ENCODE measurements at places on chromosomes 13 and 19.

- no peak for DNase-seq
- H3K27ac ChIP-seq: no peak overlapping the region
- no peak overlapping the region for H3K4me3 ChIP-seq
- no peaks in the 10 kb centered on the region for H3K36me3 ChIP-seq
- H3K4me1 ChIP-seq: no peaks in the 10 kb centered on the region
Measured at GRCh38 chr13:33174491-33174890, 111.1 kb downstream of the STARD13 start.

DNA sequence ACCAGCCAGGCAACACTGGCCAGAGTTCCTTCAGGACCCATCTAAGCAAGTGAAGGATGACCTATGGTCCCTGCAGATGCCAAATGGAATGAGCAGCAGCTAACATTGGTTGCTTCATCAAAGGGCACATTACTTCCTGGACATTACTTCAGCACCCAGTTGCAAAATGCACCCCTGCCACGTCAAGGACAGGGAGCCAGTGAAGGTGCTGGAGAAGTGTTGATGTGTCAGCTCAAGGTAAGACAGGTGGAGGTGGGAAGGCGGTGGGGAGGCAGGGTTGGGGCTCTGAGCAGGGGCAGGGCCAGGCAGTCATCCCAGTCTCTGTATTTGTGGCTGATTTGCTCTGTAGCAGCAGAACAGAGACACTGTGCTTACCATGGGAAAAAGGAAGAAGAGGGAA, 14.6 kb downstream of the CSNK1A1L start:
- no peaks in the 10 kb centered on the region for H3K36me3 ChIP-seq
- no peak overlapping the region for H3K4me3 ChIP-seq
- no peaks in the 10 kb centered on the region for H3K4me1 ChIP-seq
- no peak overlapping the region for H3K27ac ChIP-seq
- H3K27me3 ChIP-seq: no peaks in the 10 kb centered on the region

GRCh38 chr13:103878891-103879605, 812.8 kb upstream of the SLC10A2 start:
- no peak for DNase-seq
- no peaks in the 10 kb centered on the region for H3K36me3 ChIP-seq
- H3K27ac ChIP-seq: no peak overlapping the region

DNA sequence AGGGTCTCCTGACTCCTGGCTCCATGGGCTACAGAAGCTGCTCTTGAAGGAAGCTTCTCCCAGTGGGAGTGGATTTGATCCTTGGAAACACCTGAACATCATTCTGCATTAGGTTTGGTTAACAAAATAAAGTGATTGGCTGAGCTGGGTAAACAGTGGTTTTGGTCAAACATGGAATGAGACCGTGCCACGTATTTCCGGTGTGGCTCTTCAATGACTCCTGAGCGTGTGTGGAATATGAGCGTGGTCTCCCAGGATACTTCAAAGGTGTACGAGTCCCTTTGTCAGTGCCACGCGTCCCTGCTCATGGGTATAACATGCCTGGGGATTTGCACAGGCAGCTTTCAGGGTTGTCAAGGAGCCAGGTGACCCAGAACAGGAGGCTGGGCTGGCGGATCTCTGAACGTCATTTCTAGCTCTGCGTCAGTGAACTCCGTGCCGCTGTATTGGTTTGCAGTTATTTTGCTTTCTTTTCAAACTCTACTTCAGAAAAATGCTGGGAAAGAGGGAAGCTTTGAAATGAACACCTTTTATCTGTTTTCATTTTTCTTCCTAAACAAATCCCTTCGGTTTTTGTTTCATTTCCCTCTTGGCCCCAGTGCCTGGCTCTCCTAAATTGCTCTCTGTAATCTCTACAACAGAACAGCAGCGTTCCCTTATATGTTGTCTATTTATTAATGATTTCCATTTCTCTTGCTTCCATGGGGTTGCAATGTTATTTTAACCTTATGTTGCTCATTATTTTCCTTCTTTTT, 26.3 kb upstream of the GJB6 start:
- H3K4me1 ChIP-seq: no peaks in the 10 kb centered on the region
- H3K27me3 ChIP-seq: no peaks in the 10 kb centered on the region
- peak overlapping the region; percentile 41 for H3K4me3 ChIP-seq
- H3K36me3 ChIP-seq: no peaks in the 10 kb centered on the region
- no peak for DNase-seq
- no peak overlapping the region for H3K27ac ChIP-seq

GRCh38 chr19:35330475-35330874, 1.5 kb downstream of the CD22 start:
- H3K36me3 ChIP-seq: no peaks in the 10 kb centered on the region
- DNase-seq: no peak
- H3K27ac ChIP-seq: no peak overlapping the region
- no peaks in the 10 kb centered on the region for H3K4me1 ChIP-seq
- no peak overlapping the region for H3K4me3 ChIP-seq

DNA sequence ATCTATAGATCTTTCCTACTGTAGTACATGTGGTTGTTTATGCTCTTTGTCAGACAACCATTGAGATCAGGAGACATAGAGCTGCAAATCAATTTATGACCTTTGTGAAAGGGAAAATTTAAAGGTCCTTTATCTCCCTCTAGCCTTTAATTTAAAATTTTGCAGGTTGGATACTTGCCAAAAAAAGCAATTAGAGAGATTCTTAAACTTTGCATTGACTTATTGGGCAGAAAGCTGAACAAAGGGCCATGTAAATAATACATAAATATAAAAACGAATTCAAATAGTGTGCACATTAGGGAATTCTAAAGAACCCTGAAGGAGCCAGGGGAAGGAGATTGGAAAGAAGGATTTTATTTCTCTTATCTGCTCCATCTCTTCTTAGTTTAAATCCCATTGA, 22.0 kb upstream of the RB1 start:
- DNase-seq: no peak
- H3K27me3 ChIP-seq: no peaks in the 10 kb centered on the region
- H3K27ac ChIP-seq: no peak overlapping the region
- no peak overlapping the region for H3K4me3 ChIP-seq
- no peaks in the 10 kb centered on the region for H3K4me1 ChIP-seq

GRCh38 chr13:34756136-34756535, 185.9 kb upstream of the NBEA start:
- DNase-seq: no peak
- no peak overlapping the region for H3K4me3 ChIP-seq
- H3K36me3 ChIP-seq: no peaks in the 10 kb centered on the region
- no peak overlapping the region for H3K27ac ChIP-seq
- no peaks in the 10 kb centered on the region for H3K27me3 ChIP-seq
- no peaks in the 10 kb centered on the region for H3K4me1 ChIP-seq

DNA sequence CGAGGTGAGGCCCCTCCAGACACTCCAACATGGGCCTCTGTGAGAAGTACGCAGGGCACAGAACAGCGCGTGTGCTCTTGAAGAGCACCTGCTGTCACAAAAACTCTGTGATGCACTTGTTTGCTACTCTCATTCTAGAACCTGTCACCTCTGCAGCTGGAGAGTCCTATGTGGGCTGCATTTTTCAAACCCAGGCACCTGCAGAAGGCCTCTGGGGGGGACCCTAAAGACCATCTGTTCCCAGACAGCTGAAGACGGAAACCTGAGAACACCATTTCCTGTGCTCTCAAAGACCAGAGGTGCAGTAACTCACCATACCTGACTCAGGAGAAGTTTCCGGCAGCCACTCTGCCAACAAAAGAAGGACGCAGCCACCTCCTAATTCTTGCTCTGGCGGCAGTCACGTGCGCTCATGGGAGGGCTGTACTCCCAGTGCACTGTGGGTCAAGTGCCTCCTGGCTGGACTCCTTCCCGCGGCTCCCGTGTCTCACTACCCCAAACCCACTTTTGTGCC, 28.1 kb downstream of the RANBP3 start:
- no peaks in the 10 kb centered on the region for H3K36me3 ChIP-seq
- peaks cover 9% of the 10 kb centered on the region for H3K4me1 ChIP-seq
- H3K27me3 ChIP-seq: no peaks in the 10 kb centered on the region
- DNase-seq: no peak

DNA sequence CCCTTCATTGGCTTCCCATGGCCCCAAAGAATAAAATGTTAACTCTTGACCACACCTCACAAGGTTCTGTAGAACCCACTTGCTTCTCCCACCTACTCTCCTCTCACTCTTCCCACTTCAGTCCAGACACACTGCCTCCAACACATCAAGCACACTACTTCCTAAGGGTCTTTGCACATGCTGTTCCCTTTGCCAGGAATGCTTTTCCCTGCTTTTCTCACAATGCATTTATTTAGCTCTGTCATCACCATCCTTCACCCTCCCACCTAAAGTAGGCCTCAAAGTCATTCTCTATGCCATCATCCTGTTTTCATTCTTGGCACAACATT, 7.9 kb downstream of the IFNL1 start:
- peaks cover 16% of the 10 kb centered on the region for H3K27me3 ChIP-seq
- H3K4me1 ChIP-seq: peaks cover 9% of the 10 kb centered on the region
- no peak for DNase-seq
- H3K27ac ChIP-seq: no peak overlapping the region
- no peaks in the 10 kb centered on the region for H3K36me3 ChIP-seq

GRCh38 chr13:52810526-52810925, 37.9 kb downstream of the PCDH8 start:
- no peaks in the 10 kb centered on the region for H3K4me1 ChIP-seq
- DNase-seq: no peak
- H3K36me3 ChIP-seq: no peaks in the 10 kb centered on the region
- no peaks in the 10 kb centered on the region for H3K27me3 ChIP-seq

DNA sequence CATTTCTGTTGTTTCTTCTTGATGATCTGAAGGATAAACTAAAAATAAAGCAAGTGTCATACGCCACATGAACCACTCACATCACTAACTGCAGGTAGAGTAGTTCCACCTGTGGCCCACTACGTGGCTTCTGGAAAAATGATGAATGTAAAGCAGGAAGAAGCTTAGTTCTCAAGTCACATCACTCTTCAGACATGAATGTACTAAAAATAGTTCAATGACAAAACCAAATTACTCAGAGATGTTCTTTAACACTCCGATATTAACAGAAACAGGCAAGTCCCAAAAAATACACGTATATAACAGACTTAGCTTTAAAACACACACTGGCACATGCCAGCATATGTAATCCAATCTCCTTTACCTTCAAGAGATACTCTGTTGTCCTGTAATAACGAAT, 21.6 kb downstream of the RAB20 start:
- no peaks in the 10 kb centered on the region for H3K27me3 ChIP-seq
- H3K36me3 ChIP-seq: no peaks in the 10 kb centered on the region
- H3K4me1 ChIP-seq: peaks cover 4% of the 10 kb centered on the region
- no peak for DNase-seq
- no peak overlapping the region for H3K27ac ChIP-seq

- H3K27ac ChIP-seq: no peak overlapping the region
- peaks cover 9% of the 10 kb centered on the region for H3K36me3 ChIP-seq
- no peak for DNase-seq
- no peak overlapping the region for H3K4me3 ChIP-seq
Measured at GRCh38 chr13:27110056-27110746, 61.4 kb downstream of the USP12 start.

DNA sequence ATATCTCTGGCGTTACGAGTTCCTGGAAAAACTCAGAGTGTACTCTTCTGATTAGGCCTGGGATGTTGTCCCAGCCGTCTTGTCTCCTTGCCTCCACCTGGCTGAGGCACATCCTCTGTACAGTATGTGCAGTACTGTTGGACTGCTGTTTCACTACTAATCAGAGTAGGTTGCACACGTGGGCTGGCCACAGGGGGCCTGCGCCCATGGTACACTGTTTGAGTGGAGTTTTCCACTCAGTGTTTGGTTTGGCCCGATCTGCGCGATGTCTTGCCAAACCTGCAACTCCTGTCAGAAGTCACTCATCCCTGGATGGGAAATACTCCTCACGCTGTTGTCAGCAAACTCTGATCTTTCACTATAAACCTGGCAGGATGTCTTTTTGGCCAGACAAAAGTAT, 189.6 kb upstream of the CSNK1A1L start:
- no peaks in the 10 kb centered on the region for H3K36me3 ChIP-seq
- DNase-seq: no peak
- H3K27me3 ChIP-seq: no peaks in the 10 kb centered on the region
- no peak overlapping the region for H3K4me3 ChIP-seq

DNA sequence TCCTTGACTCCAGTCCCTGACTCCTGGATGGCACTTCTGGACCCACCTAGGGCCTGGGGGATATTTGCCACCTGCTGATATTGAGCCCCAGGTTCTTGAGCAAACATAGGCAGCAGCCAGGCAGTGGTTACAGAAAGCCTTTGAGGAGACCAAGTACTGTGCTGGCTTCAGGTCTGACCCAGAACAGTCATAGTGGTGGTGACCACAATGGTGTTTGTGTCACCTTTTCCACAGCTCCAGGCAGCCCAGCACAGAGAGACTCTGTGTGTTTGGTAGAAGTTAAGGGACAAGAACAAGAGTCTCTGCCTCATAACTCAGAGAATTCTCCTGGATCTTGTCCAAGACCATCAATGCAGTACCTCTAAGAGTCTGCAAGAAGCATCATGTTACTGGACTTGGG, 14.6 kb upstream of the CLC start:
- H3K4me3 ChIP-seq: no peak overlapping the region
- H3K27ac ChIP-seq: no peak overlapping the region
- H3K36me3 ChIP-seq: no peaks in the 10 kb centered on the region
- H3K4me1 ChIP-seq: no peaks in the 10 kb centered on the region

DNA sequence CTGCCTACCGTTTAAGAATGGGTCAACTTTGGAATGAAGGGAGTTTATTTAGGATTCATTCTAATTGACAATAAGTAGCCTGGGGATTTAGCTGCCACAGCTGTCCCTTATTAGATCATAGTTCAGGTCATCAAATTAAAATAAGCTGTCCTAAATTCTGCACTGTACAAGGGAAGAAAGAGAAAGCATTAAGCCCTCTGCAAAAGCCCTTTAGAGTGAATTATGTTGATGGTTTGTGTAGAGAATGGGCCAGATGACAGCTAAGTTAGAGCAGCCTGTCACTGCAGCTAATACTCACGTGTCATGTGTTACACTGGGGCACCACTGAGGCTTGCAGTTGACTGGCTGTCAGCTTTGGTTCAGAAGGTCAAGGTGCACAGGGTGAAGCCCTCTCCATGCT, 737.1 kb upstream of the SLC10A2 start:
- no peaks in the 10 kb centered on the region for H3K4me1 ChIP-seq
- no peak for DNase-seq

DNA sequence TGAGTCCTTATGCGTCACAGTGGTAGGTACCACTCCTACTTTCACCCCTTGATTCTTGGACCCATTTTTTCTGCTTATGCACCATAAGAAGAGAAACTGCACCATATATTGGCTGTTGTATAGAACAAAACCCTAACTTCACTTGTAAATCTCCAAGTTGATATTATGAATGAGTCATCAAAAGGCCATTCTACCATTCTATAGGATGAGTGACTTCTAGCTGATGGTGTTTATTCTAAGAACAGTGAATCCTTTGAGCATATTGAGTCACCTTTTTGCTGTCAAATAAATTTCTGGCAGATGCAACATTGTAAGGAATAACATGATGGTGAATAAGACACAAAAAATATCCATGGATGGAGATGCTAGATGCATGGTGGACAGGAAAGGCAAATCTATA, 57.7 kb downstream of the POLR1D start:
- H3K4me1 ChIP-seq: no peaks in the 10 kb centered on the region
- no peak for DNase-seq
- H3K27me3 ChIP-seq: no peaks in the 10 kb centered on the region
- no peak overlapping the region for H3K4me3 ChIP-seq
- no peaks in the 10 kb centered on the region for H3K36me3 ChIP-seq

All from Panc1 (cell line).